H9 (cell line): ENCODE measurements at places on chromosomes 3 and 15. TPM values are rescaled to one million over a fixed set of nuclear protein-coding genes. Genes with fewer than 3 reads are reported as not detected.

The HAUS2 gene
- total RNA-seq: 42.5 and 42.8 TPM in 2 replicates

The SEMA3B gene
- total RNA-seq: 4.4 and 6.4 TPM in 2 replicates

The INSYN1 gene
- total RNA-seq: 1.9 and 2.5 TPM in 2 replicates

The UBAP1L gene
- 2.6 and 3.0 TPM in 2 replicates for total RNA-seq

The GOLGA8K gene
- 0.85 TPM in 1 of 2 replicates, not detected in the other for total RNA-seq

The CLDN18 gene
- total RNA-seq: not detected in 2 replicates

The TXNRD3 gene
- total RNA-seq: 7.0 and 8.1 TPM in 2 replicates

The CHST2 gene
- 5.8 and 6.3 TPM in 2 replicates for total RNA-seq

The APBA2 gene
- 12.2 and 14.3 TPM in 2 replicates for total RNA-seq

The CHRD gene
- 1.8 and 1.9 TPM in 2 replicates for total RNA-seq

The DNAH1 gene
- total RNA-seq: 2.0 and 2.3 TPM in 2 replicates

The LMAN1L gene
- not detected in 2 replicates for total RNA-seq

The SLC6A11 gene
- 1.5 and 1.9 TPM in 2 replicates for total RNA-seq

The ACAN gene
- 0.50 and 0.53 TPM in 2 replicates for total RNA-seq

The SH2D7 gene
- total RNA-seq: not detected in 2 replicates

The CSPG5 gene
- 5.4 and 5.7 TPM in 2 replicates for total RNA-seq

The GOLGA8B gene
- 37.1 and 42.1 TPM in 2 replicates for total RNA-seq

The STAB1 gene
- total RNA-seq: 0.90 and 1.5 TPM in 2 replicates

The DRD3 gene
- 0.22 TPM in 1 of 2 replicates, not detected in the other for total RNA-seq

The ACOX2 gene
- 0.85 and 1.6 TPM in 2 replicates for total RNA-seq

The RASGRF1 gene
- 0.33 and 0.48 TPM in 2 replicates for total RNA-seq

The MST1 gene
- 8.9 and 9.3 TPM in 2 replicates for total RNA-seq

The SELENOK gene
- total RNA-seq: 30.3 and 34.6 TPM in 2 replicates

The UBE3A gene
- 108 and 109 TPM in 2 replicates for total RNA-seq

The SENP5 gene
- total RNA-seq: 28.3 and 30.4 TPM in 2 replicates

The NR2E3 gene
- total RNA-seq: 0.31 and 0.35 TPM in 2 replicates

The XYLB gene
- total RNA-seq: 2.4 and 2.6 TPM in 2 replicates

The CCR1 gene
- not detected in 2 replicates for total RNA-seq

The LCTL gene
- 1.8 and 2.3 TPM in 2 replicates for total RNA-seq

The KLHL40 gene
- not detected in 2 replicates for total RNA-seq

The FBN1 gene
- 3.6 and 4.9 TPM in 2 replicates for total RNA-seq

The MUC4 gene
- total RNA-seq: 0.70 and 1.2 TPM in 2 replicates

The SPTSSB gene
- total RNA-seq: 1.4 and 3.5 TPM in 2 replicates

The EIF4E3 gene
- total RNA-seq: 12.9 and 13.1 TPM in 2 replicates

The SKOR1 gene
- 0.13 TPM in 2 replicates for total RNA-seq

The TMEM108 gene
- 3.5 and 5.0 TPM in 2 replicates for total RNA-seq

The OR5K2 gene
- not detected in 2 replicates for total RNA-seq

The NIT2 gene
- total RNA-seq: 26.4 and 26.6 TPM in 2 replicates

The SLC12A1 gene
- total RNA-seq: 0.04 and 0.07 TPM in 2 replicates

The BDH1 gene
- 16.3 and 23.8 TPM in 2 replicates for total RNA-seq

The ARMC8 gene
- 54.7 and 63.6 TPM in 2 replicates for total RNA-seq

The GOLGA6B gene
- total RNA-seq: 0.33 and 0.75 TPM in 2 replicates

The AQR gene
- 54.4 and 58.5 TPM in 2 replicates for total RNA-seq

The PRR23E gene
- not detected in 2 replicates for total RNA-seq

The ITGA11 gene
- total RNA-seq: 0.07 TPM in 1 of 2 replicates, not detected in the other

The RTP3 gene
- total RNA-seq: not detected in 2 replicates

The EPHA3 gene
- total RNA-seq: 0.59 and 0.66 TPM in 2 replicates

The CCNB2 gene
- total RNA-seq: 119 and 122 TPM in 2 replicates

The HGD gene
- 0.33 TPM in 1 of 2 replicates, not detected in the other for total RNA-seq

The HTD2 gene
- total RNA-seq: 13.4 and 16.1 TPM in 2 replicates

The TRPM1 gene
- not detected in 2 replicates for total RNA-seq

The GOLGA8T gene
- 0.53 TPM in 1 of 2 replicates, not detected in the other for total RNA-seq

The GOLGA6L4 gene
- 1.2 and 2.8 TPM in 2 replicates for total RNA-seq

The C3orf85 gene
- total RNA-seq: not detected in 2 replicates

The ANKRD63 gene
- 0.26 and 0.46 TPM in 2 replicates for total RNA-seq

The MED12L gene
- 14.9 and 16.4 TPM in 2 replicates for total RNA-seq

The CTXN2 gene
- 0.11 TPM in 2 replicates for total RNA-seq

The MB21D2 gene
- 19.1 and 20.8 TPM in 2 replicates for total RNA-seq

The CACNA2D3 gene
- 3.0 and 3.2 TPM in 2 replicates for total RNA-seq
